ENCODE measurements at places on chromosomes 13 and 19.

DNA sequence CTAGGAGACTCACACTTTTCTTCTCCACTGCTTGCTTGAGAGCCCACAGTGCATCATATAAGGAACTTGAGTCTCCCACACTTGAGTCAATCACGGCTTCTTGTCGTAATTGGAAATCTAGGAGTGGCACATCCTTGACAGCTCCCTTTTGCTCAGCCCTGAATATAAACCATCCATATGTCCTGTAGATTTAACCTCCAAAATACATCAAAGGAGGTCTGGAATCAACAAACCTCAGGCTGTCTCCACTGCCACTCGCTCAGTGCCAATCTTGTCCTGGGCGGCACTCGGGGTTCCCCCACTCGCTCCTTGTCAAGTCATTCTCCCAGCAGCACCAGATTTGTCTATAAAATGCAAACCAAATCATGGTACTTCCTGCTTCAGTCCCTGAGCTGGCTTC lies 84.4 kb upstream of the UQCRFS1 start:
- DNase-seq = no peak

DNA sequence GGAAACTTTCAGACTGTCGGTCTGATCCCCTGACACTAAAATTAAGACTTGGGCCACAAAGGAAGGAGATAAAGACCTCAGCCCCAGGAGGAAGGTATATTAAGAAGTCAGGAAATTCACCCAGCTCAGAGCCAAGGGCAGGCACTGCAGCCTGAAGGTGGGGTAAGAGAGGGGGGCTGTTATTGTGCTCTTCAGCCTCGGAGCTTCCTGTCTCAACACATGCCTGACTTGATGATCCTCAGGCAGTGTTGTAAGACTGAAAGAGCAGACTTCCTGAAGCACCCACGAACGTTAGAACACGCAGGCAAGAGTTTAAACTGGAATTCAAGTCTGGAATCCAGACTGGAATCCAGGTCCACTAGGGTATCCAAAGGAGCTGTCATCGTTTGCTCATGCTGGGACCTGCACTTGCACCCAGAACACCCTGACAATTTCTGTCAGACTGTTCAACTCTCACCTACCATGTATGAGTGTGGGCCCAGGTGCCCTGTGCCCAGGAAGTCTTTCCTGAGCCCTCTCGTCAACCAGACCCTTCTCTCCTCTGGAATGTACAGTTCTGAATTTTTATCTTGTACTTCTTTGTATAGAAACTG lies 10.7 kb upstream of the FLT1 start:
- no peak for DNase-seq

- no peak for DNase-seq
Measured at GRCh38 chr13:99379856-99380801, 72.9 kb upstream of the GPR183 start.

- peak; percentile 57 for DNase-seq
Measured at GRCh38 chr19:35213663-35214632, 14.6 kb downstream of the FAM187B start.

DNA sequence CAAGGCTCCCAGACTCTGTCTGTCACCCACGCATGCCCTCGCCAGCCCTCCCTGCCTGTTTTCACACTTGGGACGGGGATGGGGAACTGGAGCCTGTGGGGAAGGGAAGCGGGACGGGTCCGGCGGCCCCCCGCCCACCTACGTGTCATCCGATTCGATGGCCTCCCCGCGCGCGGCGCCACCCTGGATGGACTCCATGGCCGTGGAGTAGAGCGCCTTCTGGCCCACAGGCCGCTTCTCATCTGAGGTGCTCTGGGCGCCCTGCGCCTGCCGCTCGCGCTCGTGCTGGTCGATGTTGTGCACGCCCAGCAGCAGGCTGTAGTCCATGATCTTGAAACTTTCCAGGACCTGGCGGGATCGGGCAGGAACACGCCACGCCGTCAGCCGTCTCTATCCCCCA lies 25.1 kb upstream of the CACTIN start:
- DNase-seq = no peak

DNA sequence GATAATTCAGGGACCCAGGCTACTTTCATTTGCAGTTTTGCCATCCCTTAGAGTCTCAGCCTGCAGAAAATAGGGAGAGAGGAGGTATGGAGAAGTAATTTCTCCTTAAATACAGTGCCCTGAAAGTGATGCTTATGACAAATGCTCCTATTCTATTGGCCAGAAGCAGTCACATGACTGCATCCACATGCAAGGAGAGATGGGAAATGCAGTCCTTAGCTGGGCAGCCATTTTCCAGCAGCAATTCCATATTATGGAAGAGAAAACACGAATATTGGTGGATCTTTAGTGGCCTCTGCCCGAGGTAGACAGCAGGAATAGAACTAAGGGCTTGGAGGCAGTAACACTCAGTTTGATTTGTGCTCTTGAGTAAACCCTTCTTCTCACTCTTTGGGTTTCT lies 39.4 kb downstream of the VAV1 start:
- no peak for DNase-seq

DNA sequence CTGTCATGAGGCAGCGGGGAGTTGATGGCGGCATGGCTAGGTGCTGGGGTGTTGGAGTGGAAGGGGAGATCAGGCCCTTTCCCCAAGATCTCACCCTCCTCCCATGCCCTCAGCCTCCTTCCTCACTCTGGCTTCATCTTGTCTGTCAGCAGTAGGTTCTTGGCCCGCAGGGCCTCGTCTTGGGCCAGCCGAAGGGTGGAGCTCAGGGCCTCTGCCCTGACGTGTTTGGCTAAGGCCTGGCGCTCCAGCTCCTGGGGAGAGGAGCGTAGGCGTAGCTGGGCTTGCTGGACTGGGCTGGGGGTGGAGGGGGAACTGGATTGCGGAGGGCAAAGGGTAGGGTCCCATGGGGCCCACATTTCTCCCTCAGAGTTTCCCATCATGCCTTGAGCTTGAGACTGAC lies 23.2 kb downstream of the TSKS start:
- DNase-seq = no peak

GRCh38 chr19:50626795-50627194 lies 12.9 kb downstream of the SYT3 start:
- no peak for DNase-seq

GRCh38 chr19:2135474-2136402 lies 15.6 kb downstream of the AP3D1 start:
- no peak for DNase-seq

- no peak for DNase-seq
Measured at GRCh38 chr13:70755456-70755855, 647.2 kb upstream of the KLHL1 start.

GRCh38 chr13:108961542-108962125 lies 332.2 kb downstream of the MYO16 start:
- DNase-seq = peak; percentile 51

DNA sequence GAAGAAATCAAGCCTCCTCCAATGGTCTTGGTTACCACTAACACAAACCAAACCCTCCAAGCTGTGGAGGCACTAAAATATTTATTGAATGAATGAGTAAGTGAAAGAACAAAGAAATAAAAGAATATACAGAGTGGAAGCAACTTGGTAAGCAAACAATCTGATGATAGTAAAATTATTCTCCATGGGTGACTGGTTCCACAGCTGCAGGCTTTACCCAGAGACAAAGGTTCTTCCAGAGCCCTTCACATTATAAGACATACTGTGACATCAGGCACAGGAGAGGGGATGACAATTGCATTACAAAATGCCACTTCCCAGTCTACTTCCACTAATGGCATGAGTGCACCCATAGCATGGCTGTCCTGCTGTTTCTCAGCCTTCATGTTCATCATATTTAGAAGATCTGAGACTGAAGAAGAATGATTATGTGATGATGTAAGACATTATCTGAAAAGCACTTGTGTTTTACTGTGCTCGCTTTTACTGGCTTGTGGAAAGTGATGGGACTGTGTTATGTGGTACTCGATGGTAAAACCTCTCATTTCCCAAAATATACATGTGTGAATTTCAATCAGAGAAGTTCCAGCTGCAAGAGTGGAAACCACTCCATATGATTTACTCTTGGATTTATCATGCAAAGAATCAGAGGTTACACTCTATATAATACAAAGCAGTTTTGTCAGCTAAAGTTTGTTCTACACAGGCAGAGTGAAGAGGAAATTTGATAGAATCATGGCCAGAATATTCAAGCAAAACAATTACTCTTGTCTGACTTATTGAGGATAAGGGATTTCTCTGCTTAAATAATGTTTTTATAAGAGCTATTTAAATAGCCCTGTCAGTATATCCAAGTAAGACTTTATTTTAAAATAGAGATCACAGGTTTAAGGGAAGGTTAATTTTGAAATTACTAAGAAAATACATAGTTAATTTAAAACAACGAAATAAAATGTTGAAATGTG lies 220.2 kb upstream of the NBEA start:
- no peak for DNase-seq

GRCh38 chr19:35773020-35773806 lies 2.2 kb upstream of the ARHGAP33 start:
- DNase-seq = no peak

- DNase-seq = peak; percentile 18
Measured at GRCh38 chr19:12052091-12052496, 667 bp downstream of the ZNF878 start.

DNA sequence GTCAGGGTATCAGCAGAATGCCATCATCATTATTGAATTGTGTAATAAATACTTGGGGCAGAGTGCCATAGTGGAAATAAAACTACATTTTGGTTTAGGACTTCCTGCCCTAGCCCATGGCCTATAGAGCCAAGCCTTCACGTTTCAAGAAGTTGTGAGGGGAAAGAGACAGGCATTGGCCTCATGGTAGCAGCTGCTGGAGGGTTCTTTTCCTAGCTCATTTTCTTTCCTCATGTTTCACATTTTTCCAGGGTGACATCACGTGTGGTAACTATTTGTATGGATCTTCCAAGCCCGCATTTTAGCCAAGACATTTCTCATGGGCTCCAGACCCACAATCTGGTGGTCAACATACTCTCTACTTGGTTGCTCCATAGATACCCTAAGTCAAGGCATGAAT lies 80.4 kb downstream of the LRCH1 start:
- DNase-seq = peak; percentile 88

GRCh38 chr19:2841855-2842574 lies 740 bp downstream of the ZNF555 start:
- DNase-seq = no peak

- no peak for DNase-seq
Measured at GRCh38 chr19:16462757-16463250, 9.0 kb downstream of the EPS15L1 start.

GRCh38 chr19:48606463-48607358 lies at the start of gene SPACA4:
Gene SPACA4 (plus strand): TSS chr19:48606742. CDS start chr19:48606979, 237 bp downstream.
- DNase-seq = no peak

DNA sequence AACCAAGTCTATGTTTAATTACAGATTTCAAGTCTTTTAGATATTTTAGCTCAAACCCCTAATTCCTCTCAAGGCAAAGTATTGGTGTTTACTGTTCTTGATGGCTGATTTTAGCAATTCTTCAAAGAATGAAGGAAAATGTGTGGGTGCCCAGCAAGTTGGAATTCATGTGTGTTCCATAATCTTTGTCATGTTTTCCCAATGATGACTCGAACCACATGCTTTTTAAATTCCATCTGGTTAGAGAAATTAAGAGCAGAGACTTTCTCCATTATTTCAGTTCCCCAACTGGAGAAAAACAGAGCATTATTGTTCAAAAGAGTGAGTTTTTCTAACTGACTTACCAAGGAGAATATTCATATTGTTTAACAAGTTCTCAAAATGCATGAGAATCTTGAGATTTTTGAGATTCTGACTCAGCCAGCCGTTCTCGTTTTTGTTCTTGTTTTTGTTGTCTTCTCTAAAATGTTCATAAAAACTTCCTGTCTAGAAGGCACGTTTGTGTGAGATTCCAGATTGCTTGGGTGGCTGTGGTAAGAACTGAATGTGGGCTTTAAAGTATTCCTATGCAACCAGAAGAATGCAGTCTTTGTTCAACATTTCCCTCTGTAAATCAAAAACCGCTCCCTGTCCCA lies 404.7 kb downstream of the IRS2 start:
- DNase-seq = peak; percentile 89

DNA sequence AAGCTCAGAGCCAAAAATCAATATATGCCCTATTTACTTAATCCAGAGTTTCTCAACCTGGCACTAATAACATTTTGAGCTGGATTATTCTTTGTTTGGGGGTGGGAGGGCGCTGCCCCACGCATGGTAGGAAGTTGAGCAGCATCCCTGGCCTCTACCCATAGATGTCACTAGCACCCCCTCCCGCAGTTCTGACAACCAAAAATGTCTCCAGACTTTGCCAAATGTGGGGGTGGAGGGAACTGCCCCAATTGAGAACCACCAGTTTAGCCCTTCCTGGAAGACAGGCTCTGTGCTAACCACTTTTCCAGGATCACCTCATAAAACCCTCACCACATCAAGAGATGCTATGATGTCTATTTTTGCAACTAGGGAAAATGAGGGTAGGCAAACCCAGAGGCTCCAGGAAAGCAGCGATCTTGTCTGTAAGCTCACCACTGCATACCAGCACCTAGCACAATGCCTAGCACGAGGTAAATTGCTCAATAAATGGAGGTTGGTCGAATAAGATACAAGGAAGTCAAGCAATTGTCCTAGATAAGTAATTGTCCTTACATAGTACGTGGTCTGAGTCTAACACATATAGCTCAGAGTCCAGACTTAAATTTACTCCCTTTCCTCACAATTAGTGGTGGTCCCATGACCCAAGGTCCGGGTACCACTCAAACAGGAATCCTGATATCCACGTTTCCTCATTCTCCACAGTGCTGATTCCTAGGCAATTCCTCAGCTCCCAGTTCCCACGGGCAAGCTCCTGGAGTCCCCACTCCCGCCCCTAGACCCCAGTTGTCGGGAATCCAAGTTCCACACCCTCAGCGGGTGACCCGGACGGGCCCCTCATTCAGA lies 892 bp downstream of the TRIR start:
- DNase-seq = peak; percentile 60

GRCh38 chr19:21922276-21922675 lies 86.3 kb upstream of the ZNF43 start:
- DNase-seq = no peak

DNA sequence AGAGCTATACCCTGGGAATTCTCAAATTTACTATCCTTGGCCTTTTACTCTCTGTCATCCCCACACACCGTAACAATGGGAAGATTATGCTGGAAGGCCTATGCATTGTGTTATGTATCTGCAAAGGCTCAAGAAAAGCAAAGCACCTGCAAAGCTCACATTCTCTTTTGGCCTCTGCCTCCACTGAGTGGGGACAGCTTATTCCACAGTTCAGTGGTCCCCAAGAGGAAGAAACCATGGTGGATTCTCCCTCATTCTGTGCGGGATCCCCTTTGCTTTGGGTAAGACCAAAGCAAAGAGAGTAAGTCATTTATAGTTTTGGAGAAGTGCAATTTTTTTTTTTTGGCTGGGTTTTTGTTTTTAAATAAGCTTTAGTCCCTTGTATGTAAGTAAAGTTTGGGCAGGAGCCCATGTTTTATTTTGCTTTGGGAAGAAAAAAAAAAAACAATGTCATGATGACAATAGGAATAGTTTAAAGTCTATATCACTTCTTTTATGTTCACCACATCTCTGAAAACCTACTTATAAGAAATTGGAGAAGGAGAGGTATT lies 530.6 kb downstream of the FGF9 start:
- no peak for DNase-seq

DNA sequence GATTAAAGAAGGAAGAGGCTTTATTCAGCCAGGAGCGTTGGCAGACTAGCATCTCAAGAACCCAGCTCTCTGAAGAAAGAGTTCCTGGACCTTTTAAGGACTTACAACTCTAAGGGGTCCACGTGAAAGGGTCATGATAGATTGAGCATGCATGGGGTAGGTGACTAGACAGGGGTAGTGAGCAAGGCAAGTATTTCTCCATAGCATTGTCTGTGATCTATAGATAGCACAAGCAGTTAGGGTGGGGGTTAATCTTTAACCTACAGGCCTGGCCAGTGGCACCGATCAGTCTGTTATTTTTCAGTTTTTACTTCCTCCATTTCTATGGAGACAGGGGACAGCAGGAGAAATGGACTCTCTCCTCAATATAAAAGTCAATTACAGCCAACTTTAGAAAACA lies 983.7 kb downstream of the SLITRK1 start:
- DNase-seq = no peak

All from fibroblast of skin of right quadriceps (primary cell).